ENCODE measurements at places on chromosomes 2 and 18.

DNA sequence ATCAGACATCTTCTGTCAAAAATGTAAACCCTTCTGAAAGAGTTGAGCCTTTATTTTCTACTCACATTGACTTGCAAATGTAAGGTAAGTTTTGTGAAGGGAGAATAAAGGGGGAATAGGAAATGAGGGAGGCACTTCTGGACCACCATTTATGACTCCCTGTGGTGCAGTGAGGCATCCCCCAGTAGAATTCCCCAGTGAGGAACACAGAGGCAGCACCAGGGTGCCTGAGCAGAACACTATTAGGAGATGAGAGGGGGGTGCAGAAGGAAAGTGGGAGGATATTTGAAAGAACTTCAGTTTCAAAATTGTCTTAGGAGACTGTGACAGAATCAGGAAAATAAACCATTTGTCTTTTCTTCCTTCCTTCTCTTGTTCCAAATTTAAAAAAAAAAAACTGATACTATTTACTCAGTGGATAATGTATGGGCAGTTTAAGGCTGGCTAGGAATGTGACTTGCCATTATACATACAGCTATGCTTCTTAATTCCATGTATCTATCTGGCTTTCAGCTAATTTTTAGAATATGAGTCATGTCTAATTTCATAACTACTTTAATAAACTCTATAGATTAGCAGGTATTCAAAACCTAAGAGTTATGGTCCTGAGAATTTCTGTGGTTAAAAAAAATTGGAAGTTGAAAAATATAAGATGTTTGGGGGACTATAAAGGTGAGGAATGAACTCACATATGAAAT lies 478.1 kb upstream of the CHAC2 start:
- no peak for DNase-seq

DNA sequence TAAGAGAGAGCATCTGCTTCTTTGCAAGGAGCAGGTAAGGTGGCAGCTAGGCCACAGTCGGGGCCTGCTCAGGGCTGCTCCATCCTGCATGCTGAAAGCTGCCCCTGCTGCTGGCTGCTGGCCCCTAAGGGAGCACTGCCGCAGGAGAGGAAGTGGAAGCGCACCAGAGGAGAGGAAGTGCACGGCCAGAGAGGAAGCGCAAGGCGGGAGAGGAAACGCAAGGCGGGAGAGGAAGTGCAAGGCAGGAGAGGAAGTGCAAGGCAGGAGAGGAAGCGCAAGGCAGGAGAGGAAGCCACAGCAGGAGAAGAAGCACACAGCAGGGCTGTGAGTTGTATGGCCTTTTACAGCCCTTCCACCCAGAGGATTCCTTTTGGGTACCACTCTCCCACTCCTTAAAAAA lies 539.0 kb upstream of the TNP1 start:
- no peak for DNase-seq

DNA sequence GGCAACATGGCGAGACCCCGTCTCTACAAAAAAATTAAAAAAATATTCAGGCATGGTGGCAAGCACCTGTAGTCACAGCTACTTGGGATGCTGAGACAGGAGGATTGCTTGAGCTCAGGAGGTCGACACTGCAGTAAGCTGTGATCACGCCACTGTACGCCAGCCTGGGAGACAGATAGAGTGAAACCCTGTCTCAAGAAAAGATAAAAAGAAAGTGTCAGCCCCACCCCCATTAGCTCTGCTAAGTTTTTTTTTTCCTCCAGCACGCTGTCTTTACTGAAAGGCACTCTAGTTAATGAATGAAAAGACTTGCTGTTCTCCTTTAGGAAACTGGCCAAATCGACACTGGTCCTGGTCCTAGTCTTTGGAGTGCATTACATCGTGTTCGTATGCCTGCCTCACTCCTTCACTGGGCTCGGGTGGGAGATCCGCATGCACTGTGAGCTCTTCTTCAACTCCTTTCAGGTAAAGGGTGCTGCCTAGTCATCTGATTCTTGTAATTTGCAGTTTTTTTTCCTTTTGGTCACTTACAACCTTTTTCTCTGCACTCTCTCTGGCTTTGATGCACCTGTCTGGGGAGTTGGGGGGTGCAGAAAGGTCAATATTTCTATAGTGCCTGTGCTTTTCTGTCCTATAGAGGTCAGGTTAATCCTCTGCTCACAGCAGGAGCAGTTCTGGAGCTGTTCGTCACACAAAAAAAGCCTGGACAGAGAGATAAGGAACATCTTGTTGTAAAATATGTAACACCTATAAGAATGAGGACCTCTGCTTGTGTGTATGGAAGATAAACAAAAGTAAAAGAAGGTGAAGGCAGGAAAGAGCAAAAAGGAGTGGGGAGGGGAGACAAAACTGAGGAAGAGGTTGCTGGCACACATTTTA lies 82.3 kb downstream of the PTH2R start:
- DNase-seq, result no peak

GRCh38 chr18:13139885-13140450 lies 78.6 kb upstream of the LDLRAD4 start:
- DNase-seq, result no peak

- no peak for DNase-seq
These were observed 74.9 kb downstream of the MTCL1 start for GRCh38 chr18:8780227-8780626.

DNA sequence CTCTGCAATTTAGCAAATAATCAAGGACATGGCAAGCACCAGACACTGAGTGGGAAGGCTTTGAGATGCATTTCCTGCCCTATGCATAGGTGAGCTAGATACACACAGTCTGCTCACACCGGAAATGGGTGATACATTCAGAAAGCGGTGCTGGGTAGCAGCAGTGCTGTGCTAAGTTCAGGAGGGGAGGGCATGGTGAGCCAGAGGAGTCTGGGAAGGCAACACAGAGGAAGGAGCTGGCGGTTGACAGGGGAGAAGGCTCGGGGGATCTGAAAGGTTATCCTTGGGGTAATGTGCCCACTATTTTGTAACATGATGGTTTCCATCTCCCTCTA lies 57.4 kb upstream of the EPAS1 start:
- DNase-seq, result peak; percentile 60

- DNase-seq, result no peak
These were observed 38.7 kb upstream of the UXS1 start for GRCh38 chr2:106232638-106233349.

DNA sequence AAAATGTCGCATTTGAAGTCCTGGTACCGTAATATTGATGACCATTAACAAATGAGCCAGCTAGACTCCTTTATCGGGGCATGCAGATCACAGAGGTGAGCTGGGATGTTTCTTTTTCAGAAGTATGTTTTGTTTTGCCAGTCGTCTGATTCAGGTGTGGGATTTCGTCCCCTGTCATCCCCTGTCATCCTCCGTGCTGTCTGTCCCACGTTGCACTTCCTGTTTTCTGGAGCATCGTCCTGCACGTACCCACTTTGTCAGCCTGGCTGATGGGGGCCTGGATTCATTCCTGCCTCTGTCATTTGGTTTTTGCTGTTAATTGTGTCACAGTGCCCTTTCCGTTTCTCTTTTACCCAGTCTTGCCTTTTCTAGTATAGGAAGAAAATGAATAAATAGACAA lies 72.8 kb downstream of the ASAP2 start:
- no peak for DNase-seq

DNA sequence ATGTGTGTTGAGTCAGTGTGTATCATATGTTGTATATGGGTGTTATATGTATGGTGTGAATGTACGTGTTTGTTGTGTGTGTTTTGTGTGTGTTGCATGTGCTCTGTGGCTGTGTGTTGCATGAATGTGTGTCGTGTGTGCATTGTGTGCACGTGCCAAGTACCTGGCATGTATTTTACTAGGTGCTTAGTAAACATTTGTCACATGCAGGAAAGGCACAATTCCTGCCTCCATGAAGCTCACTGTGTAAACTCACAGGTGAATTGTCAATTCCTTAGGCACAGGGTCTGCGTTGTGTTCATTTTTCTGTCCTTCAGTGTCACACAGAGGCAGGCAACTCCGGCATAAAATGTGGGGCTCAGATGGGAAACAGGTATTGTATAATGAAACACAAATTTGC lies 22.3 kb upstream of the IL1R1 start:
- no peak for DNase-seq

DNA sequence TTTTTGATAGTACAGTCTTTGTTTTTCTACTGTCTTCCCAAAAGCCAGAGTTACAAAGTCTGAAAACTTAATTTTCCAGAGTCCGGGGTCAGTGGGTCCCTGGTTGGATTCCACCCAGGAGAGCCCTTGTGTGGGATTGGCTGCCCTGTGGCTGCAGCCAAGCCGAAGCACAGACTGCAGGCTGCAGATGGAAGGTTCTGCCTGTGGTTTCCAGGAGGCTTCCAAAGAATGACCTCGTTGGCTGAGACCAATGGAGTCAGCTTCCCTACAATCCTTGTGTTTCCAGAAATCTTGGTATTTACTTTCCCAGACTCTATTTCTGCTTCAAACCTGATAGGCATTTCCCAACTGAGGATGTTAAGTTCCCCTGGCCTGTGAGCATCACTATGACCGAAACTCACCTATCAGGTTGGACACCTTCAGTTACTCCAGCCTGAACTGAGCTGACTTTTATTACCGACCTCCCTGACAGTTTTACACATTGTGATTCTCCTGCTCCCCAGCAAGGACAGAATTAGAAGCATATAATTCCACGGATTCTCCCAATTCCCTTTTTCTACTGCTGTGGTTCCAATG lies 117.5 kb upstream of the CCDC68 start:
- DNase-seq, result no peak

DNA sequence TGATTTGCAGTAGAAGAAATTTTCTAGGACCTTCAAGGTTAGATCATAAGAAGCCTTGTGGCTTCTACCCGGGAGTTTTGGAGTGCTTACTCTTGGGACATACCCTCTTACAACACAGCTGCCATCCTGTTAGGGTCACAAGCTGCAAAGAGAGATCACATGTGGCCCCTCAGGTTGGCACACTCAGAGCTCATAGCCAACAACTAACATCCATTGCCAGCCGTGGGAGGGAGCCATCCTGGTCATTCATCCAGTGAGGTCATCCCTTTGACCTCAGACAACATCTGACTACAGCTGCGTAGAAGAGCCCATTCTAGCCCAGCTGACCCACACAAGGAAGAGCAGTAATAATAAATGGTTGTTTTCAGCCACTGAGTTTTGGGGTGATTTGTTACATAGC lies 76.9 kb upstream of the NABP1 start:
- no peak for DNase-seq

DNA sequence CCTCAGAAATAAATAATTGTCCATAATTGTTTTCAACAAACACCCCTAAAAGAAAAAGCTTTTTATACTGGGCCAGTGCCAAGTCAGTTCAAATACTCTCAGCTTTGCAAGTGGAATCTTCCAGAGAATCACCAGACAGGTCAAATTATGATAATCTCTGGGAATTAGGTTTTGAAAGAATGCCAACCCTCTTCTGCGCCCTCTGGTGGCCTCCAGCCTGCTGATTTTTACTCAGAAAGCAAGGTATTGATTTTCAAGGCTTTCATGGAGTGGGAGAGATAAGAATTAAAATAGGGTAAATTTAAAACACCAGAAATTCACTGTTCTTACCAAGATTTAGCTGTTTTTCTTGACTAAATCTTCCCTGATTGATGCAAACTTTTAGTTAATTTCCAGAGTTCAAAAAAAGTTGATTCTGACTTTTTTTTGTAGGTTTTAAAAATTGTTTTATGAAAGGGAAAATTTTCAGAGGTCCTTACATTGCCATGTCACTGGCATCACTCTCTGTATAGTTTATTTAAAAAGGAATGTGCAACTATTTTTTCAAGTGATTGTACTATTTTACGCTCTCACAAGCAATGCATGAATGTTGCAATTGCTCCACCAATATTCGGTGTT lies 282.9 kb upstream of the TNP1 start:
- no peak for DNase-seq

DNA sequence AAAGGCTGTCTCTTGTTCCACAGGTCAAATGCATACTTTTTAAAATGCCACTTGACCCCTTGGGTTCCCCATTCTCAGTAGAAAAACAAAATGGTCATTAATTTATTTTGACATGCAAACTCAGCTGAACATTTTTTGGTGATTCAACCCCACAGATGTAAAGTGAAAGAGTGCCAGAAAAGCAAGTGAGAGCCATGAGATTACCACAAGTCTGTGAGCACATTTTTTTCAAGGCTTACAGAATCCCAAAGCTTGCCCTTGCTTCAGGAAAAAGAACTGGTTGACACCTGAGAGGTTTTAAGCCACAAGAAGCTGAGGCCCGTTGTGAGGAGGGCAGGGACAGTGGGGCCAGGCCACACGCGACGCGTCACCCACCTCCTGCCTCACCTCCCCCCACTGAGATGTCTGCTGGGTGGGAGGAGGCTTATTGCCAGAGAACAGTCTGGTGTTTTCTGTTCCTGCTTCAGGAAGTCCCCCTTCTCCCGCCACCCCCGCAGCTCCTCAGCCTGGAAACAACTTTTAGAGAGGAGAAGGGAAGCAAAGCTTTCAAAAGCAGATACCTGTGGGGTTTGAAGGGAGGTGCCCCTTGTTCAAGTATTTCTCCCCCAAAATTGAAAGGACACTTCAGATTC lies 70.4 kb upstream of the CYP1B1 start:
- DNase-seq, result no peak

DNA sequence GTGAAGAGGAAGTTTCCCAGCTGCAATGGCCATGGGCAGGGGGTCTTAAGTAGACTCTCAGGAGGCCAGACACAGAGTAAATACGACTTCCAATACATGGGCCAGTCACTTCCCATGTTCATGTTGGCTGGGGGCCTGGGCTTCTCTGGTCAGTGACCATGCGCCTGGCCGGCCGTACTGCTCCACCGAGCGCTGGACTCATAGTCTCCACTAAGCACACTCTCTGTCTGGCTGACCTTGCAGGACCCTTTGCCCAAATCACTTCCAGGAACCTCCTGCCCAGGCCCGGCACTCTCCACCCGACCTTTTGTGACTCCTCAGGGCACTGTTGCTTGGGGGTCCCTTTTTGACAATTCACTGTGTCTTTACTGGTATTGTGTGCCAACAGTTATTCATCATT lies 69.3 kb downstream of the SOWAHC start:
- DNase-seq, result no peak
